Fibroblast of villous mesenchyme (primary cell): ENCODE measurements at places on chromosomes 2 and 18. TPM values are rescaled to one million over a fixed set of nuclear protein-coding genes. Genes with fewer than 3 reads are reported as not detected.

The SP100 gene
- 92.1 and 119 TPM in 2 replicates for total RNA-seq

The CRYGC gene
- total RNA-seq: not detected in 2 replicates

The IL1RL1 gene
- 0.32 and 1.3 TPM in 2 replicates for total RNA-seq

The L3MBTL4 gene
- not detected in 2 replicates for total RNA-seq

The TSPYL6 gene
- total RNA-seq: not detected in 2 replicates

The LTBP1 gene
- 33.7 and 163 TPM in 2 replicates for total RNA-seq

The IL36G gene
- not detected in 2 replicates for total RNA-seq
